OCI-LY7 (cell line): ENCODE measurements at places on chromosomes 6 and 20.

- DNase-seq: no peak
These were observed 18.8 kb upstream of the MAP1LC3A start for GRCh38 chr20:34539756-34540155.

DNA sequence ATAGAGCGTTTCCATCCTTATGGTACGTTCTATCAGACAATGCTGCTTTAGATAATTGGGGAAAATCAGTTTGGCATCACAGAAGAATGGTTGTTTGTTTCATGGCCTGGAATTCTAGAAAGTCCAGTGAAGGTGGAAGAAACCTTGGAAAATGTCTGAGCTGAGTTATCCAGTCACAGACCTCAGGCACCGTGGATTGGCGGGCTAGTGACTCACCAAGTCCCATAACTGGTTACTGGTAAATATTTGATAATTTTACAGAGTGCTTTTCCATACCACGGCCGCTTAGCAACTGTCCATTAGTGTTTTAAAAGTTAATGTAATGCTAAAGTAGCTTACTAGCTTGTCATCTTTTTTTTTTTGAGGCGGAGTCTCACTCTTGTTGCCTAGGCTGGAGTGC lies 99.4 kb downstream of the SLC35B3 start:
- DNase-seq: no peak

DNA sequence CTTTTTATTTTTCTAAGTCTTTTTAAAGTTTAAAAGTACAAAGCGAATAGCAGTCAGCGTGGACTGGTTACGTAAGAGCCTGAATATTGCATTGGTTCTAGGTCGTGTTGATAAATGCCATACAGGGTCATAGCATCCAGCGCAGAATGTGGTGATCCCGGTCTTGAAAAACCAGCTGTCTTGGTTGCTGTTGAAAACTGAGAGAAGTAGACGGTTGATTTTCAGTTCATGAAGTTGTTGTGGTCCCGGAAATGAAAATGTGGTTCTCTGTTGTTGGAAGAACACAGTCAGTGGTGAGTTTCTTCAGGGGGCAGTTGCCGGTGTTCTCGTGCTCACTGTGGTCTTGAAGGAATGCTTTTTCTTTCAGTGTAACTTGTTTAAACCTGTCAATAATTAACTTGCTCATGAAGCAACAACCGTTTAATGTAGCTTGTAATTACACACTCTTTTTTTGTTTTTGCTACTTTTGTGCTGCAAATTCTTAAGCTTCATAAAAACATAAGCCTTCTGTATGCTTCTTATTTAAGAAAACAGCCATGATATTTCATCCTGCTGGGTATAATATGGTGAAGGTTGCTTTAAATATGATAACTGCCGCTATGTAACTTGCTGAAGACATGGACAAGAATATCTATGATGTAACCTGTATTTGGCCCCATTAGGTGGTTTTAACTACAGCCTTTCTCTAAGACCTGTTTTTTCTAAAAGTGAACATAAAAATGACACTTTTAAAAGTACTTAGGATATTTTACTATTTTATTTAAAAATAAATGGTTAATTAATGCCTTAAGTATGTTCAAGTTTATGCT lies 64.8 kb upstream of the KIF25 start:
- DNase-seq: no peak

DNA sequence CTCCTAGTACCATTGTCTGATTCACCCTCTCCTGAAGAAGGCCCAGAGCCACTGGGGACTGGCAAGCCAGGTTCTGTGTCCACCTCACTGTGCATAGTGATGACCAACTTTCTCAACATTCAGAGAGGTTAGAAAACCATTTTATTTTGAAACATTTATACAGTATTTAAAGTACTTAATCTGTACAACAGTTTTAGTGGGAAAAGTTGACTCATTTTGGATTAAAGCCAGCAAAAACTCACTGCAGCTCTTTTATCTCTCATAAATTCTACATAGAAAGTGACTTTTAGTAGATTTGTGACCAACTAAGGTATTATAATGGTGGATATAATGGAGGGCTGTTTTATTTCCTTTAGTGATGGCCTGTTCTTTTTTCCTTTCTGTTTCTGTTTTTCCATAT lies 9.7 kb downstream of the TULP4 start:
- no peak for DNase-seq

DNA sequence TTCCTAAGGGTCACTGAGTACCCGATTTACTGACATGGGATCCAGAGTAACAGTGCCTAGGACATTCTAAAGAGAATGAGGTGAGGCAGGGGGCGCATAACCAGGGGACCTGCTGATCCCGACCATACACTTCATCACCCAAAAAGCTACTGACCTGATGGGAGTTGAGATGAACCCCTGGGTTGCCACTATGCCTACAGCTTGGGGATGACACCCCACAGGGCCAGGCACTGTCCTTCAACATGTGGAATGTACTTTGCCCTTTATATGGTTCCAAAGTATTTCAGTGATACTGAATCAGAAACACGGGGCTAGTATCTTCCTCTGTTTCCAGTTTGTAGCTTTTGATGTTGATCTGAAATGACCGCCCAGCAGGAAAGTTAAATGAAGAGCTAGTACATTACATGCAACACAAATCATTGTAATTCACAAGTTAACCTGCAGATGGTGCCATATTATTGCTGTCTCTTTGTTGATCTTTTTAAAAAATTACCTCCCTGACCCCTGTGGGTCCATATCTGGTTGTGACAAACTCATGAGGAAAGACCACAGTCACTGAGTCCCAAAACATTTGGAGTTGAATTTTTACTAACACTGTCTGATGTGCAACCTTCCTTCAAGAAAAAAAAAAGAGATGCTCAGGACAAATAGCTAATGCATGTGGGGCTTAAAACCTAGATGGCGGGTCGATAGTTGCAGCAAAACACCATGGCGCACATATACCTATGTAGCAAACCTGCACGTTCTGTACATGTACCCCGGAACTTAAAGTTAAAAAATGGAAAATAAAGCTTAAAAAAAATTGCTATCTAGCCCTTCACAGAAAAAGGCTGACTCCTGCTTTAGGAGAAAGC lies 42.7 kb upstream of the GCNT2 start:
- peak; percentile 69 for DNase-seq

- no peak for DNase-seq
These were observed 105.7 kb downstream of the ASXL1 start for GRCh38 chr20:32463642-32464400.

DNA sequence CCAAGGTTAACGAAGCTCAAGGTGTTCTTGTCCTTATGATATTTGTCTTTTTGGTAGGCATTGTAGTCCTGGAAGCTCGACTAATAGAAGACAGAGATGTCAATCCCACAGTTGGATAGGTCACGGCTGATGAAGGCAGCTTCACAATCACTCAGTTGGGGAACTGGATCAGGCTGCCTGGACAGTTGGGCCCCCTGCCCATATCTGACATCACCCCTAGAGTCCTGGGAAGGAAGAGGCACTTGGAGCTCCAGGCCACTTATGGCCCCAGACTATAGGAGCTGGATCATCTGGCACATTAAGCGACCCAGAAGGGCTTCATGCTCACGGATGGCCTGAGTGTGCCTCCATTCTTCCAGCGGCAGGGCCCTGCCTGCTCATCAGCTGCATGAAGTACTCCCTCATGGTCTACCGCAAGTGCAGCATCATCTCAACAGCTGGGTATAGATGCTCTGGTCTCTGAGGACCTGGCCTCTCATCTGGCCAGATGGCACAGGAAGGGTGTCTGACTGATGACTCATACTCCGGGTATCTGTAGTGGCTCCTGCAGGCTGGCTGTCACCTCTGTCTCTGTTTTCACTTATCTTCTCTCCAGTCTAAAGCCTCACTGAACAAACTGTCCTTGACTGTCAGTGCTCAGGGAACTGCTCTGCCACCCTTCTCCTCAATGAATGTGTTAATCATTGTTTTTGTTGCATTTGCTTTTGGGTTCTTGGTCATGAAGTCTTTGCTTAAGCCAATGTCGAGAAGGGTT lies 29.2 kb upstream of the SSR1 start:
- no peak for DNase-seq

- no peak for DNase-seq
These were observed 116.3 kb upstream of the FKBP1C start for GRCh38 chr6:63094947-63095346.

- peak; percentile 6 for DNase-seq
These were observed 104.9 kb upstream of the SLC22A23 start for GRCh38 chr6:3561725-3562124.

GRCh38 chr6:139296927-139297326 lies 5.1 kb upstream of the TXLNB start:
- no peak for DNase-seq

GRCh38 chr6:99362678-99363268 lies 13.3 kb upstream of the FAXC start:
- no peak for DNase-seq

- DNase-seq: no peak
These were observed 413.0 kb downstream of the PREX1 start for GRCh38 chr20:48414786-48415185.

DNA sequence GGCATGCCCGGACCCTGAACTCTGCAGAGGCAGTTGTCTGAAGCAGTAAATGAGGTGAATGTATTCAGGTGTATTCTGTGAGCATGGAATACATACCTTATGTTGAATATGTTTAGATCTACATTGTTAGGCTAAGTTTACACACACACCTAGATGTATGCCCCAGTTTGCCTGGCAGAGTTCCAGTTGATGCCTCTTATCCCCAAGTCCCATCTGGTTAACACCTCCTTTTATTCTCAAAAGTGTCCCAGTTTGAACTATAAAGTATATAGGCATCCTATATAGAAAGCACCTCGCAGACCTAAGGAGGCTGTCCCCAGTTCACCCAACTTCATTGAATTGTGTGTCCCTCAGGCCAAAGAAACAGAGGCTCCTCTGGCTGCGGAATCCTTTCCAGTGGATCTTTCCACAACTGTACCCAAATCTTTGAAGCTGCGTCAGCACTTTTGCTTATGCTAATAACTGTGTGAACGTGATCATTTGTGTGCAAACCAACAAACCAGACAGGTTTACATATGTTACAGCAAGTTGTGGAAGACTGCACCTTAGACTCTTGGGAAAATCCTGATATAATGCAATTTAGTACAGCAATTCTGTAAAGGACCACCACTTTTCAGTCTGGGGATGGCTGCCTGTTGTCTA lies 4.8 kb upstream of the DHX35 start:
- DNase-seq: no peak

GRCh38 chr20:10902174-10902573 lies 228.4 kb upstream of the JAG1 start:
- DNase-seq: no peak

GRCh38 chr6:78670156-78670555 lies 197.2 kb upstream of the IRAK1BP1 start:
- DNase-seq: no peak

- no peak for DNase-seq
These were observed 58.1 kb upstream of the PLEKHG1 start for GRCh38 chr6:150541576-150541975.

DNA sequence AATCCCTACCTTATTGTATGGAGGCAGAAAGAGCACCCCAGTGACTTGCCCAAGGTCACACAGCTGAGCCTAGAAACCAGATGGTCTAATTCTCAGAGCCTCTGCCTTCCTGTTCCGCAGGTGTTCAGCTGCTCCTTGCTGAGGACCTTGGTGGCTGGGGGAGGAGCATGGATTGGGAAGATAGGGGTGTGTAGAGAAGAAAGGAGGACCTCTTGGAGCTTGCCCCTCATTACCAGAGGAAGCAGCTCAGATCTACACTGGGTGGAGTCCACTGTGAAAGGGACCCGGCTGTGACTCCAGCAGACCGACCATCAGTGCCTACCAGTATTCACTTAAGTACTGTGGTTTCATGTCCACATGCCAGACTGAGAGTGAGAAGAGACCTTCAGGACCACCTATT lies 15.2 kb downstream of the FOXP4 start:
- DNase-seq: peak; percentile 33

DNA sequence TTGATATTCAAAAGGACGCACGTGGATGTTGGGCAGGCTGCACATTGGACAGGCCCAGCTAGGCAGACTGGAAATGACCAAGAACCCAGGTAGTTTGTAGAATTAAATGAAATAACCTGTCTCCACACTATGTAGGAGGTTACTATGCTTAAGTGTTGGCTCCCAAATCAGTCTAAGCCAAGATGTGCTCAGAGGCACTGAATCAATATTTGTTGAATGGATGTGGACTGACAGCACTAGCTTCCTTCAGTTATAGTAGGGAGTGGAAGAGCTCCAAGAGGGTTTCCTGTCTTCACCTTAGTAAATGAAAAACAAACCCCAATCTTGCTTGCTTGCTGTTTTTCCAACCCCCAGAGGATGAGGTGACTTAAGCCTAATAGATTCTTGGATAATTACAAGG lies 180.5 kb downstream of the JARID2 start:
- DNase-seq: no peak

DNA sequence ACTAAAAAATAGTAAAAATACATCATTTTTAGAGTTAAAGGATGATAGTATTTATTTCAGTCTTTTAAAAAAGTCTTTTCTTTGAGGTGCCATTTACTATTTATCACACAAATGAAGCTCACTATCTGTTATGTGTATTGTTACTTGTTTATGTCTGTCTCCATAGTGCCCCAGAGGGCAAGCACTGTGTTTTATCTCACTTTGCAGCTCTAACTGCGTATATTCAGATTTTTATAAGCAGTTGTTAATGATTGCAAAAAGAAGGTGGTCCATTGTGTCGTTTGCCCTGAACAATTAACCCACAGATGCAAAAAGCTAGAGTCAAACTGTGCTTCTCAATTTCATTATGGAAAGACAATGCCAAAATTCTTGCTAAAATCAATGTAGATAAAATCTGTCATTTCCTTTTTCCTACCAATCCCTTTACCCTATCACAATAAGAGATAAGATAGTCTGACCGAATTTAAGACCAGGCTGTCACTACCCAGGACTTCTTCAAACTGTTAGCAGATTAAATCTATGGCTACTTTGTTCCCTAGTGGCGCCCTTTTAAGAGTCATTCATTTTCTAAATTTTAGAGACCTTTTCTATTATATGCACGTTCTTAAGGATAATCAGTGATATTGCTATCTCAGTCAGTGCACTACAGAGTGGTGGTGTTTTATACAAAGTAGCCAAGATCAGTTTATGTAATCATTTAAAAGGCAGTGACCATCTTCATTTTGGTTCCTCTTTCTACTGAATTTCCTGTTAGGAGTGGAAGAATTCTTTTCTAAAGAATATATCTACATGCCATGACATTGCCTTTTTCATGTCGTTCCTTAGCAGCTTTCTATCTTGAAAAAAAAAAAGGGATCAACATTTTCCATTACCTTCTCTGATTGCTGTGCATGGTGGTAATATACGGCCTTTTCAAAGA lies 133.1 kb upstream of the PRDM1 start:
- DNase-seq: no peak

DNA sequence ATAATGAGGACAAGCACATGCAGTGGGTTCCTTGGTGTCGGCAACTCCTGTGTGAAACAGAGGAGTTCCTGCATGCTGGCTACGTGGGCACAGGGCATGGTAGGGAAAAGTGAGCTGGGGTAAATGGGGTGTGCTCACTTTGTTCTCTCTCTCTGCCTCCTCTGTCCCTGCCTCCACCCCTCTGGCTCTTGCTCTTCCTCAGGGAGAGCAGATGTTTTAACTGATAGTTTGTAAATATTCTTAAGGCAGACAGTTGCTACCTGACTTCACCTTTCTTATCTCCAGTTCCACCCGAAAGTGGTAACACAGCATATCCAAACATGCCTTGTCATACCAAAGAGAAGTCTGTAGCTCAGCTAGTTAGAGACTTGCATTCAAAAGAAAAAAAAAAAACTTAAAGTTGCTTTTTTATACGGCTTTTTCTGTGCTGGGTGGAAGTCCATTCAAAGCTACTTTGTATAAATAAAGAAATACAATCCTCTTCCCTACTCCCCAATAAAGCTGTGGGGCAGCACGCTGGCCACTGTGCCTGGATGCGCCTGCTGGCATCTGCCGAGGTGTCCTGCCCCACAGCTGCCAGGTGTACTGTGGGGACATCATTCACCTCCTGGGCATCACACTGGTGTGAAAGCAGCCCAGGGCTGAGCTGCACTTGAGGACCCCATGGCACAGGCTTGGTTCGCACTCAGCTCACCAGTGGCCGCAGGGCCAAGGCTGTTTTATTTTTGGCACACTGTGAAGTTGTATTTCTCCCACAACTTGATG lies 93.6 kb downstream of the FOXC1 start:
- no peak for DNase-seq
